ENCODE measurements at places on chromosomes 16 and 17. TPM values are rescaled to one million over a fixed set of nuclear protein-coding genes. Genes with fewer than 3 reads are reported as not detected.

GRCh38 chr17:45780921-45781320, 3.2 kb upstream of the CRHR1 start:
- DNase-seq, result no peak

DNA sequence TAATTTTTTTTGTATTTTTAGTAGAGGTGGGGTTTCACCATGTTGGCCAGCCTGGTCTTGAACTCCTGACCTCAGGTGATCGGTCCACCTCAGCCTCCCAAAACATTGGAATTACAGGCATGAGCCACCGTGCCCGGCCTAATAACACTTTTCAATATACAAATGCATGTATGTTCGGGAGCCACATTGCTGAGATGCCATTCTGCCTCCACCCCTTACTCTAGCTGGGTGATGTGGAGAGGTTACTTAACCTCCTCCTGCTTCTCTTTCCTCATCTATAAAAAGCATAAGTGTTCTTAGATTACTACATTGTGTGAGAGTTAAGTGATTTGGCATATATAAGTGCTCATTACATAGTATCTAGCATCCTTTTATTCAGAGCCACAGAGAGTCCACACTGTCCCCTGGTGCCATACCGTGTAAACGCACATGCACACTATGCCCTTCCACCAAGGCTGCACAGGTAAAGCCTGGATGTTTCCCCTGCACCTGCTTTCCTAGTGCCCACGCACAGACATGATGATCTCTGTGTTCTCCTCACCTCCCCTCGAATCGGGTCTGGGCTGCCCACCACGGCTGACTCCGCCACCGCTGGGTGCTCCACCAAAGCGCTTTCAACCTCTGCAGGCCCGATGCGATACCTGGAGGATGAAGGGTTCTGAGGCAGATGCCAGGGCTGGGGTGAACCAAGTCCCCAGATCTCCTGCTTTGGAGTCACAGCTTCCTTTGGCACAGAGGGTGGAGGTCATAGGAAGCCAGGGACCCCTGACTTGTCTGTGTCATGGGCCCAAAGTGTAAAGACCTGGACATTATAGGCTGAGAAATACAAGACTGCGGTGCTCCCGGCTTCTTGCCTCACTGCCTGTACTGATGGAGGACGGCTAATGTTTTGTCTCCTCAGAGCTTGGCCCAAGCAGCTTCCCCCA, 49.0 kb upstream of the ACSM2B start:
- no peak for DNase-seq

The CRYBA1 gene
- polyA plus RNA-seq, result not detected

The CIBAR2 gene
- polyA plus RNA-seq, result not detected

Measured in kidney (tissue), 22 donors.